WTC11 (cell line): ENCODE measurements at places on chromosomes 2 and 18. TPM values are rescaled to one million over a fixed set of nuclear protein-coding genes. Genes with fewer than 3 reads are reported as not detected.

- no peak for DNase-seq
These were observed 33.3 kb downstream of the RTTN start for GRCh38 chr18:70172225-70172624.

- DNase-seq, result no peak
These were observed 69.9 kb downstream of the PMS1 start for GRCh38 chr2:189854187-189854586.

DNA sequence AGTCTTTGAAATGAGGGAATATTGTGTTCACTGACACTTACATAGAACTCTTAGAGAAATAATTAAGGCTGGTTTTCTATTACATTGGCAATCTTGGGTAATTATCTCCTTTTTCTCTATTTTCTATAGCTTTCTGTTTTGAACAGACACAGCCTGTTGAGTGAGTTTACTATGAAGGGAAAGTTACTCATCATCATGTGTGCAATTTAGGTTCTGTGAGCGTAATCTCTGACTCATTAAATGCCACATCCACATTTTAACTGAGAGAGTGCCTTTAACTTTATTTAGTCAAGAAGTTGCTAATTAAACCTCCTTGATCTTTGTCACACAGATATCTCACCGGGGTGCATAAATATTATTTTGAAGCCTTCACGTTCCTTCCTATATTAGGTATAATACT is 174.0 kb upstream of the SLC8A1 start:
- no peak for DNase-seq

Gene PUS10
- total RNA-seq, result 2.5 to 2.9 TPM (median 2.6 TPM) in 3 replicates

DNA sequence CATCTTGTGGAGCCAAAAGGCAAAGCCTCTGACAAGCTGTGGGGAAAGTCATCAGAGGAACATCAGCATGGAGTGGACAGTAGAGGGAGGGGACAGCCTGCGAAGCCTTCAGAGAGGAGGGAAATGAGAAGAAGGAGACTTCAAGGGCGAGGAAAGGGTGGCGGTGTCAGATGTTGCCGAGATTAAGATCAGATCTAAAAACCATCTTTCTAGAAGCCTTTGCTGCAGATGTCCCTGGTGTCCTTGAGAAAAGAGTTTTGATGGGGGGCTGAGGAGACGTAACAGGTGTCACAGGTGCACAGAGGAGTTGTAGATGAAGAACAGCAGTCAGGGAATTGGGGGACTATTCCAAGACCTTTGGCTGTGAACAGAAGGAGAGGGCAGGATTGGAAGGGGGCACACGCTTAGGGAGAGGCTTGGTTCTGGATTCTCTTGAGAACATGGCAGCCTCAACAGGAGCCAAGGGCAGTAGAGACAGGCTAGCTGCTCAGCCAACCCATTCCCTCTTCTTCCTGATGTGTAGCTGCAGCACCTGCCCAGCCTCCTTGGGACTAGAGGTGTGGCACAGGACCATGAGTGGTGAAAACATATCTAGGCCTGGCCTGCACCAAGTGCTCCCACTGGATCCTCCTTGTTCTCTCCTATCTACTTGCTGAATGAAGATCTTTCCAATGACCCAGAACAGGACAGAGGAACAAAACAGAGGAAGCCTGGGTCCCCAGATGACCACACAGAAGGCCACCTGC is 22.7 kb upstream of the NCL start:
- DNase-seq, result no peak

Gene GALNT3
- total RNA-seq, result 19.4 to 20.6 TPM (median 20.5 TPM) in 3 replicates

- no peak for DNase-seq
These were observed 144.1 kb downstream of the AGAP1 start for GRCh38 chr2:235637896-235638295.

DNA sequence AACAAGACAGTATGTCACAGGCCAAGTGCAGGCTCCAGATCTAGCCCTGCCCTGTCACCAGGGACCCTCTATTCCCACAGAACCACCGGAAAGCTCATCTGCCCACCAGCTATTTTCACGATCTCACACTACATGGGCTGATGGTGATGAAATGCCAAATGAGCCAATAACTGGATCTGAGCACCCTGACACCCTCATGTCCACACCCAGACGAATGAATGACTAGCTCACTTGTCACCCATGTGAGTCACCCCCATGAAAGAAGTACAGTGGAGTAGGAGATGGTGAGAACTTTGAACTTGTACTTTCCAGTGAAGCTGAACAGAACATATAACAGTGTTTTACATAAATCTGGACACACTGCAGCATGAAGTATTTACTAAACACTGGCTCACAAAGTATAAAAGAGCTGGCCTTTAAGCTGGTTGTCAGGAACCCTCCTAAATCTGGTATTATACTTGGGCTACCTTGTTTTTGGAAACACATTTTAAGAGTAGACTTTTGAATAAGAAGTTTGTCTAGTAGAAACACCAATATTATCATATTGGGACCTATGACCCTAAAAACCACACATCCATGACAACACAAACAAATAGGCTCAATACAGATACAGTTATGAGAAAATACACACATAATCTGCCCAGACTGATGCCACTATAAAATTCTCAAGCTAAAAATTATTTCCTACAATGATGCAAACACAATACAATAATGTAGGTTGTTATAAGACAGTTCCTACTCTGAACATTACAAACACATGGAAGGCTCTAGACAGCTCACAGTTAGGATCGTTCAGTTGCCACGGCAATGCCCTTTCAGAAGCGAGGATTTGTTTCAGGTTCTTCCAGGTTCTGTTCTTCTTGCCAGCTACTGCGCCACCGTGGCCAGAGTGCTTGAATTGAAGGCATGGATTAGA is 19.0 kb downstream of the INO80C start:
- DNase-seq, result no peak

DNA sequence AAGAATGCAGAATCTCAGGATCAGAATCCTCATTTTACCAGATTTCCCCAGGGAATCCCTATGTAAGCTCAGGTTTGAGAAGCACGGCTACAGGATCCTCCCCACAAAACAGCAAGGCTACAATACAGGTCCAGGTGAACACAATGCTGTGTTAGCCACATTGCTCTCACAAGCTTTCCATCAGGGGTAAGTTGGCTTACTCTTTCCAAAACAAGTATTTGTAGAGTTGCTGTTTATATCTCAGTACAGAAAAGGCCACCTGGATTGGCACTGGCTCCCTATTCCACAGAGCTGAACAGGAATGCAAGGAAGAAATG is 11.0 kb downstream of the SPRED2 start:
- DNase-seq, result no peak

GRCh38 chr2:29821591-29821990 is 99.8 kb downstream of the ALK start:
- no peak for DNase-seq

- no peak for DNase-seq
These were observed 64.2 kb upstream of the LMAN1 start for GRCh38 chr18:59423259-59423658.

- peak; percentile 81 for DNase-seq
These were observed 858 bp downstream of the TP53I3 start for GRCh38 chr2:24083567-24084385.

Gene ACSL3
- total RNA-seq, result 78.4 to 100 TPM (median 82.2 TPM) in 3 replicates

Gene CHRNG
- 0.20 TPM in 1 of 3 replicates, not detected in the others for total RNA-seq
